Activated naive CD4-positive, alpha-beta T cell treated with anti-CD3 and anti-CD28 coated beads, Interleukin-2, amount 10 ng/mL, durations not matched to agents 7 days and 5 days (primary cell): ENCODE measurements at places on chromosomes 1 and 21.
A peak's percentile ranks its signal among the peaks of the same experiment; 100 is the strongest.

- DNase-seq: no peak
Observed at GRCh38 chr1:233109096-233109495, 158.7 kb downstream of the NTPCR start.

DNA sequence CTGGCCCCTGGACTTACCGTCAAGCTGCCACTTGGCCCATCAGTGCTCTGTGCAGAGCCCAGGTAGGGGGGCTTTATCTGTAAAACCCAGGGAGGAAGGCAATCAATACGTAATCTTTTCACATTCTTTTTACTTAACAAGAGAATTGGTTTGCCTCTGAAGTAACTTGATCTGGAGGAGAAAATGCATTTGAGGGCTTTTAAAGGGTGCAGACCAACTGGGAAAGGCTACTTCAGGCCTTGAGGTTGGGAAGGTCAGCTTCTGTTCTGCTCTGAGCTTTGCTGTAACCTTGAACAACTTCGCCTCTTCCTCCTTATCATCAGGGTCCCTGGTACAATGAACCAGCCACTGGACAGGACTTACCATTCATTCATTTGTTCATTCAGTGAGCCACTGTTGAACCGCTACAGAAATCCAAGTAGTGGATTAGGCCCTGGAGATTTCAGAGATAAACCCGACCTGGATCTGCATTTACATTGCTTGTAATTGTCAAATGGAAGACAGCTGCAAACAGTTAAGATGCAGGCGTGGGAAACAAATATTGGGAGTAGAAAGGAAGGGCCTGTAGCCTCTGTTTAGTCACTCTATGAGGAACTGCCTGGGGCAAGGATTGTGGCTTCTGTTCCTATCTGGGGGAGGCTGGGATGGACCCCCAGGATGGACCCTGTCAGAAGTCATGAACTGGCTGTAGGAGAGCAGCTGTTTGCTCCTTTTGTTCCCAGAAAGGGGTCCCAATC lies 90.9 kb downstream of the MAN1C1 start:
- DNase-seq: no peak

- DNase-seq: peak; percentile 10
Observed at GRCh38 chr1:203133970-203134725, 6.6 kb downstream of the ADORA1 start.

GRCh38 chr1:11071463-11072215 lies 11.8 kb upstream of the SRM start:
- no peak for DNase-seq

DNA sequence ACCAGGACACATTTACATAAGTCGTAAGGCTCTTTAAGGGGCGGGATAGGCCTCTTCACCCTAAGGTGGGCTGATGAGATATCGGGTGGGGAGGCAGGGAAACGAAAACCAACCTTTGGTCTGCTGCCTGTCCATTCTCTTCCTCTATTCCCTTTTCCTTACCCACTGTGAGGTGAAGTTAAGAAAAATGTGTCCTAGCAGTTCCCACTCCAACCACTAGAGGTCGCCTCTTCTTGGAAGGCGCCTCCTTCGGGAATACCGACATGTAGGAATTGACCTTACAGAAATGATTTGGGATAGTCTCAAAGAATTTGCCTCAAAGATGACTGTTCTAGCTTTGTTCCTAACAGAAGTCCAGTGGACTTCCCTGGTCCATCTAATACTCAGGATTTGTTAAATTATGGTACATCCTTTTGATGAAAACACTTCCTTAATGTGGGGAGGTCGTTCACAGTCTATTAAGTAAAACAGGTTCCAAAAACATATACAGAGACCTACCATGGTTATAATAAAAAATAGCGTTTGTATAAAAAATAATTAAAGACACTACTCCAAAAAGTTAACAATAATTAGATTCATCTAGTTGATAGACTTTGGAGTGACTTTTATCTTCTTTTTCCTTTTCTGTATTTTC lies 14.1 kb downstream of the AZIN2 start:
- DNase-seq: no peak

DNA sequence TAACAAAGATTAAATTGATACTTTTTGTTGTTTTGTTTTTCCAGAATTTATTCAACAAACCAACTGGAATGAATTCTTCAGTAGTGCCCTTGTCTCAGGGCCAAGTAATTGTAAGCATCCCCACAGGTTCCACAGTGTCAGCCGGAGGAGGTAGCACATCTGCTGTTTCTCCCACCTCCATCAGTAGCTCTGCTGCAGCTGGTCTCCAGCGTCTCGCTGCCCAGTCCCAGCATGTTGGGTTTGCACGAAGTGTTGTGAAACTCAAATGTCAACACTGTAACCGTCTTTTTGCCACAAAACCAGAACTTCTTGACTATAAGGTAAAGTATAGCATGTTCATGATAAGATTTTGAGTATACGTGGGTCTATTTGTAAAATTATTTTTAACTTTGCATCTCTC lies 118.5 kb downstream of the ZMYM4 start:
- DNase-seq: no peak

- DNase-seq: no peak
Observed at GRCh38 chr1:88946861-88947260, 45.6 kb downstream of the KYAT3 start.

GRCh38 chr1:201649761-201650622 lies 111.1 kb downstream of the NAV1 start:
- no peak for DNase-seq

DNA sequence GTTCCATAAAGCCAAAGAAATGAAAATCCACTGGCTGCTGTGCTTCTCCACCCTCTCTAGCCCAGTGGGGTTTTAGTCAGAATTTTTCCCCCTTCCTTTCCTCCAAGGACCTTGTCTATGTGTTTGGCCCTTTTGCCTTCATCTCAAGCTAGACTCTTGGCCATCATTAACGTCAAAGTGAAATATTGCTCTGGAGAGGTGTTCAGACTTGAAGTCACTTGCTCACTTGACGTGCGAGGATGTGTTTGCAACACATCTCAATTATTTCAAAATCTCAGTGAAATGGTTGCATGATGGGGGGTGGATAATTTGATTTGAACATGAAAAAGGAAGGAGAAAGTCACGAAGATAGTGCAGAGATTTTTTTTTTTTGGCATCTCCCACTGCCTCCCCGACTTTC lies 13.6 kb downstream of the EVA1C start:
- no peak for DNase-seq

- DNase-seq: no peak
Observed at GRCh38 chr1:68205794-68206358, 26.4 kb downstream of the WLS start.

DNA sequence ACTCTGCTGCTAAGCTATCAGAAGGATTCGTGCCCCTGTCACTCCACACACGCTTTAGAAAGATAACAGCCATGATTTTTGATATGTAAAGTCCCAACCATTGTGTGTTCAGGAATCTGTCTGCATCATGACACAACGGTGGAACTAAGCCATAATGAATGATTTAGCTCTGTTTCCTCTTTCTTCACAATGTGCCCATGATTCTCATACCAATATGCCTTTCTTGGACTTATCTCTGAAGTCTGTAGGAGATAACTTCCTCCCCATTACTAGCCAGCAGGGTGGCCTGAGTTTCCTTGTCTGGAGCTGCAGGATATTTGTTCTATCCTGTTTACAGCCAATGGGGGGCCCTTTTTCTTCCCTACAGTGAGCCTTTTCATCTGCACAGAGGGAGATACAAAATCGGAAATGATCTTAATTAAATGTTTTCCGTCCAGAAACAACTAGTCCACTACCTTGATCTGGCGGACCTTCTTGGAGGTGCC lies 511.7 kb downstream of the USP25 start:
- DNase-seq: no peak

DNA sequence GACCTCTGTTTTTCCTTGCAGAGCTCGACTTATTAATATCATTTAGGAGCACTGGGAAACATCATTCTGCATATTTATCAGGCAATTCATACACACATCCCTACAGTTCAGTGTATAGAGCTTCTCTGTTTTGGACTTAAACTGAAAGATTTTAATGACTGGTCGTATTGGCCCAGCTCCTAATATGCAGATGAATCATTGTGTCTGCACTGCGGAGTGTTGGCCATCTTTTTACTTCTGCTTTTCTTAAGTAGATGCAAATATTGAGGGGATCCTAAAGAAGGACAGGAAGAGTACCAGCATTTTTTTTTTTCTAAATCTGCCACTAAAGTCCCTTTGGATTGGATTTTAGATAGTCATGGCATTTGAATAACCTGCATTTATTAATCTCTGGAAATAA lies 154.8 kb downstream of the BACH1 start:
- no peak for DNase-seq

GRCh38 chr1:226939438-226940028 lies 561 bp upstream of the COQ8A start:
- peak; percentile 80 for DNase-seq

- DNase-seq: no peak
Observed at GRCh38 chr21:21690068-21690665, 692.0 kb downstream of the NCAM2 start.

- DNase-seq: no peak
Observed at GRCh38 chr1:175737451-175737850, 5.9 kb downstream of the TNR start.

GRCh38 chr1:17653728-17654351 lies 101.3 kb upstream of the ACTL8 start:
- peak; percentile 35 for DNase-seq

- DNase-seq: no peak
Observed at GRCh38 chr1:200891774-200892157, 2.9 kb upstream of the INAVA start.
